ENCODE measurements at places on chromosomes 12 and 14.

GRCh38 chr12:6285063-6285477 lies 25.4 kb upstream of the PLEKHG6 start:
- DNase-seq: peak; percentile 64

GRCh38 chr12:48198985-48199384 lies 4.1 kb downstream of the OR10AD1 start:
- no peak for DNase-seq

DNA sequence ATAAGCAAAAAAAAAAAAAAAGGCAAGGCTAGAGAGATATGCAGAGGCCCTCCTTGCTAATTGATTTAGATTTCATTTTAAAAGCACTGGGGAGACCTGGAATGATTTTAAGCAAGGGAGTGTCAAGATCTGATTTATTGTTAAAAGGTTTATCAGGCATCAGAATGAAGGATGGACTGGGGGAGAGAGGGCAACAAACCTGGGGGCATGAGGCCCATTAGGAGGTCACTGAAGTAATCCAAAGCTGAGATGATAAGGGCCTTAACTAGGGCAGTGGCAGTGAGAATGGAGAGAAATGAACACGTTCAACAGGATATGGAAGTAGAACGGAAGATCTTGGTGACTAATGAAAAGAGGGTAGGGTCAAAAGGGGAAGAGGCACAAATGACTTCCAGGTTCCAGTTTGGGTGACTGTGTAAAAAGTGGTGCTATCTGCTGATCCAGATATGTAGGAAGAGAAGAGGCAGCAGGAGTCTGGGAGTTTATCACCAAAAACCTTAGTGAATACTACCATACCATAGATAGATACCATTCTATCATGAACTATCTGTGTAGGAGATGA lies 24.0 kb downstream of the KITLG start:
- DNase-seq: no peak

DNA sequence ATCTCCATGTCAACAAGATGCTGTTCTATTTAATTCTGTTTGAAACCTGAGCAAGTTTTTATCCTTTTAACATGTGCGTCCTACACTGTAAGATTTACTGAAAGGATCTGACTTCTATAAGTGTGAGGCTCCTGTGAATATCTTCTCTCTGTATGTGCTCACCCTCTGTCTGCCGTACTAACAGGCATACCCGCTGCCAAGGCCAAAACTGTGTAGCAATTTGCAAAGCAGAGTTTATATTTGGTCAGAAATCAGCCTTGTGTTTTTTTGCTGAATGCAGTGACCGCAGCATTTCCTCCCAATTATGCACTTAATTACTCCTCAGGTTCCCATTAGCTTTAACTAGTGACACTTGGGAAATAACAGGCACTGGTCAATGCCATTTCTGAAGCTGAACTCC lies 12.3 kb downstream of the CHST11 start:
- DNase-seq: no peak

- no peak for DNase-seq
Observed at GRCh38 chr12:100699209-100699608, 95.4 kb upstream of the ANO4 start.

DNA sequence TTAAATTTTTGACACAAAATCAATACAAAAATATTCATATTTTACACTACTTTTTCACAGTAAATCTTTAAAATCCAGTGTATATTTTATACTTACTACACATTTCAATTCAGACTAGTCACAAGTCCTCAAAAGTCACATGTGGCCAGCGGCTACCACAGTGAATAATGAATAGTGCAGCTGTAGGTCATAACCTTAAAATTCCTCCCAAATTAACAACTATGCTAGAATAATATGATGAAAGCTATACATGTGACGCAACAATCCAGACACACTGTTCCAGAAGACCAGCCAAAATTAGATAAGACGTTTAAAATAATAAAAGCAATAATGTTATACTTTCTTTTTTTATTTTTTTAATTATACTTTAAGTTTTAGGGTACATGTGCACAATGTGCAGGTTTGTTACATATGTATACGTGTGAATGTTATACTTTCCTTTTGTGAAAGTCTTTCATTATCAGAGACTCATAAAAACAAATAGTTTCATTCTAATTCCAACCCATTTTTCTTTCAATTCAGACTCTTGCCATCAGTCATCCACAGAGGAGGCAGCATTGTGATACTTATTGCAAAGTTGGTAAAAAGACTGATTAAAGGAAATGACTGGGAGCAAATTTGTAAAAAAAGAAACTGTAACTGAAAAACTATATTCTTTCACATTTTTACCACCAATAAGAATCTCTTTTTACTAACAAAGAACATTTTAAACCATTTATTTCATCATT lies 67.0 kb downstream of the C2CD5 start:
- DNase-seq: no peak

DNA sequence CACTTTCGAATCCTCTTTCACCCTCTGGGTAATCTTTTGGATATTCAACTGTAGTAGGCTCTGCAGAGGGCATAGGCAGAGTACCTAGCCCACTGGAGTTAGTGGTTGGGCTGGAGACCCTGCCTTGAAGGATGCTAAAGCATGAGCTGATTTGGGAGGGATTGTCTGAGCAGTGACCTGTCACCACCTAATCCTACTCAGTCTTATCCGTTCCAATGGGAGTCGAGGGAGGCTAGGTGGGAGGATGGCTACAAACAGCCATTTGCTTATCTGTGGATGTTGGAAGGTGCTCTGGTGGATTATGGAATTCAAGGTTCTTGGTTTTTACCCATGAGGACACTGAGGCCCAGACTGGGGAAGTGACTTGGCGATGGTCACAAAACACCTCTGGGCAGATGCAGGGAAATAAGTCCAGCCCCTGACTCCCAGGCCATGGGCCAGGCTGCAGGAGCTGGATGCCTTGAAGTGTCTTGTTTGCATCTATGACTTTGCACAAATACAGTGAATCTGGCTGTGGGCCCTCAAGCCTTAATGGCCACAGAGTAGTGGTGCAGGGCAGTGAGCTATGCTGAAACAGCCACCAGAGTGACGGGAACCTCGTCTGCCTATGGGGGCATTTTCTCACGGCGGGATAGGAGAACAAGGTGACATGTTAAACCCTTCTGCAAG lies 3.7 kb downstream of the KMT5A start:
- DNase-seq: no peak

All from GM18507 (cell line).